NCI-H1092 (cell line): ENCODE measurements at places on chromosomes 2 and 18.

DNA sequence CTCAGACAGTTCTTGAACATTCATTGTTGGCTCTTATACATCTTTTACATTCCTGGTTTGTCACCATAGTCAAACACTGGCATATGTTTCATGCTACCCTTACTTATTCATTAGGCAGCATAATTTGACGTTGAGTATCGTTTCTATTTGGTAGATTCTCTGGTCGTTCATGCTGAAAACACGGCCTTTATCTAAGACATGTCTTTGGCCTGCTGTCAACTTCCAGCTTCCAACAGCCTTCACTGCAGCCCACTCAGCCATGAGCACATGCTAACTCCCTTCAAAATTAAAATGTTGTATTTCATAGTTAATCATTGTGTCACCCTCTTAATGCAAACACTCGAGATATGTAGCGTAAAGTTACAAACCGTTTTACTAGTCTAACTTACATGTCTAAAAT, 493.0 kb upstream of the NRP2 start:
- no peak for DNase-seq

GRCh38 chr2:157046396-157046795, 211.1 kb upstream of the GALNT5 start:
- DNase-seq, result no peak

GRCh38 chr2:127056086-127056485, 50.9 kb downstream of the BIN1 start:
- no peak for DNase-seq

DNA sequence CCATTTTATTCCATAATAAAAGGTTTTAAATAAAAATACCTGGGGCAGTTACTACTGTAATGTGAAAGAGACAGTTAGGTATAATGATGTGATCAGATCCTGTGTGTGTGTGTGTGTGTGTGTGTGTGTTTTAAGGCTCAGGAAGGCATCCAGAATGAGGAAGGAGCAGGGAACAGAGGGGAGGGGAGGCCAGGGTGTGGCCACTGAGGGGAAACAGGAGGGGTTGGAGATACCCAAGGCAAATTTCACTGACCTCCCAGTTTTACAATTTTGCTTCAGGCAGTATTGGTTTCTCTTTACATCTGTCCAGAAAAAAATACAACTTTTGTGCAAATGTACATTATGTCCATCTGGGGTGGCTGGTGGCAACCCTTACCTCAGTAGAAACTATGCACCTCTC, 163.5 kb upstream of the FBXO11 start:
- DNase-seq, result no peak

GRCh38 chr2:145957929-145958328, 1438.0 kb upstream of the ZEB2 start:
- no peak for DNase-seq
